Thyroid gland (tissue), 4 donors: ENCODE measurements at places on chromosomes 4 and X. TPM values are rescaled to one million over a fixed set of nuclear protein-coding genes. Genes with fewer than 3 reads are reported as not detected.

GRCh38 chr4:145703850-145704497, 24.0 kb downstream of the C4orf51 start:
- peaks cover 6% of the 10 kb centered on the region for H3K4me1 ChIP-seq
- no peak overlapping the region for H3K27ac ChIP-seq
- DNase-seq: no peak
- H3K27me3 ChIP-seq: no peaks in the 10 kb centered on the region
- H3K4me3 ChIP-seq: no peak overlapping the region

- no peaks in the 10 kb centered on the region for H3K36me3 ChIP-seq
- DNase-seq: no peak
- peaks cover 28% of the 10 kb centered on the region for H3K4me1 ChIP-seq
- H3K4me3 ChIP-seq: no peak overlapping the region
These were observed 1.9 kb downstream of the PRDM5 start for GRCh38 chr4:120920666-120921065.

DNA sequence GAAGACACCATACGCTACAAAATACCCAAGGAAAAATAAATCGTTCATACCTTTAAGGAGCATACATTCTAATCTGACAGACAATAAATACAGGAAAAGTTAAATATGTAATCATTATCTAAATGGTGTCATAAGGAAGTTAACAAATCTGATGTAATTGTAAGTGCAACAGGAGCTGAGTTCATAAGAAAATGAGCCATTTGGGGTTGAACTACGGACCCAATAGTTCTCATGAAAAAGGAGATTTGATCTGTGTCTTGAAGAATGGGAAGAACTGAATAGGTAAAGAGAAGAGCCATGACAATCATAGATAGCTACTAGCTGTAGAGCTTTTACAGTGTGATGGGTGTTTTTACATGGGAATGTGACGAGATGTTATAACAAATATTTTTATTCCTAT, 175.6 kb downstream of the ANKRD50 start:
- DNase-seq: no peak
- H3K36me3 ChIP-seq: no peaks in the 10 kb centered on the region
- H3K27ac ChIP-seq: no peak overlapping the region
- H3K4me1 ChIP-seq: no peaks in the 10 kb centered on the region
- no peak overlapping the region for H3K4me3 ChIP-seq
- no peaks in the 10 kb centered on the region for H3K27me3 ChIP-seq

DNA sequence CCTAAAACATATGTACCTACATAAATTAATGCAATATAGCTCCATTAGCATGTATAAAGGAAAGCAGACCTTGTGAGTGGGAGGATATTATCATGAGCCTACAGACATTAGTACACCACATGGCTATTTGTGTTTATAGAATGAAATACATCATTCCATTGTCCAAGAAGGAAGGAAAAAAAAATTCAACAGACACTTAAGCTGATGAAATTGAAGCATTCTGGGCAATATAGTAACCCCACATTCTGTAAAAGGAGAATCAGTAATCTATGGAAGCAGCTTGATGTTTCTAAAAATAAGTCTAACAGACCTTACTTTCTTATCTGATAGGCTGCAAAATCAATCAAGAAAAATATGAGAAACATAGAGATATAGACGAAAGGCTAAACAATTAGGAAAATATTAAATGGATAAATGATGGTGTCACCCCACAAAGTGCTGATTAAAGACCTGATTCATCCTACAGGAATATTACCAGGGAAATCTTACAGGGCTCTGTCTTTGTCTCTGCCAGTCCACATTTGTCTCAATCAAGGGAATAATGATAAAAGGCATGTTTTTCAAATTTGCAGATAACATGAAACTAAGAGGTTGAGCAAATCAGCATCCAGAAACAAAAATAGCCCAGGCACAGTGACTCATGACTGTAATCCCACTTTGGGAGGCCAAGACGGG, 76.8 kb downstream of the COMMD8 start:
- no peak overlapping the region for H3K4me3 ChIP-seq
- no peak overlapping the region for H3K27ac ChIP-seq
- no peak for DNase-seq
- no peaks in the 10 kb centered on the region for H3K4me1 ChIP-seq
- H3K36me3 ChIP-seq: no peaks in the 10 kb centered on the region
- H3K27me3 ChIP-seq: no peaks in the 10 kb centered on the region

DNA sequence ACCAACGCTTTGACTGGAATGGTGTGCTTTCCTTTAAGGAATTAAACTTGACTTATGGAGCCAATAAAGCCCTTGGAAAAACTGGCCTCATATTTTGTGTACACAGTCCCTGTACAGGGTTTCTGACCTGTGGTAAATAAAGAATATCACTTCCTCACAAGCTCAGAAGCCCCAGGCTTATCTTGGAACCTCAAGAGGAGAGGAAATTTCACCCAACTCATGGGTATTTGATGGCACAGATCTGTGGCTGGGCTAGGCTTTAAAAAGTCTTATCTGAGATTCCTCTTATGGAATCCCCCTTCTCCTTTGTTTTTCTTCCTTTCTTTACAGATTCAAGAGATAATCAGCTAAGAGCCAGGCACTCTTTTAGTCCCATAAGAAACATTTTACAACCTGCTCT, 89.3 kb upstream of the USP38 start:
- no peak for DNase-seq
- no peak overlapping the region for H3K27ac ChIP-seq
- H3K36me3 ChIP-seq: no peaks in the 10 kb centered on the region
- H3K27me3 ChIP-seq: no peaks in the 10 kb centered on the region
- no peak overlapping the region for H3K4me3 ChIP-seq

DNA sequence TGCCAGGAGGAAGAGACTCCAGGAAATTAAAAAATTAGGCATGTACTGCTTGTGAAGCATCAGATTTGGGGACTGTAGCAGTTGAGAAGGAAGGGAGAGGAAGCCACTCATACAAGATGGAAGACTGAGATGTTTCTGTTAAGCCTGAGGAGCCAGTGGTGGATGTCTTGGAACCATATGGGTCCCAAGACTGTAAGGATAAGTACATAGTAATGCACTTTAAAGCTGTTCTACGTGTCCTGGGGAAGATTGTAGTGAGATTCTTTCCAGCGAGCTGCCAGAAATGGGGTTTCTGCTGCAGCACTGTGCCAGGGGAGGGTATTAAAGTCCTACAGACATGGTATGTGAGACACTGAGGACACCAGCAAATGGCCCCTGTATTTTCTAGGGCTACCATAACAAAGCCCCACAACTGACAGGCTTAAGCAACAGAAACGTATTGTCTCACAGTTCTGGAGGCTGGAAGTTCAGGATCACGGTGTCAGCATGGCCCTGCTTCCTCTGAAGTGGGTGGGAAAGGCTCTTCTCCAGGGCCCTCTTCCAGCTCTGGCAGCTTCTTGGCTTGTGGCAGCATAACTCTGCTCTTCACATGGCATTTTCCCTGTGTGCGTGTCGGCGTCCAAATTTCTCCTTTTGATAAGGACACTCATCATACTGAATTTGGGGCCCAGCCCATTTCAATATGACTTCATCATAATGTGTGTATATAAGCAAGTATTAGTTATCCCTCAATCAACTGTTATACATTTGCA, 304.4 kb downstream of the EVC2 start:
- no peaks in the 10 kb centered on the region for H3K27me3 ChIP-seq
- H3K36me3 ChIP-seq: no peaks in the 10 kb centered on the region
- H3K27ac ChIP-seq: no peak overlapping the region
- H3K4me3 ChIP-seq: no peak overlapping the region

DNA sequence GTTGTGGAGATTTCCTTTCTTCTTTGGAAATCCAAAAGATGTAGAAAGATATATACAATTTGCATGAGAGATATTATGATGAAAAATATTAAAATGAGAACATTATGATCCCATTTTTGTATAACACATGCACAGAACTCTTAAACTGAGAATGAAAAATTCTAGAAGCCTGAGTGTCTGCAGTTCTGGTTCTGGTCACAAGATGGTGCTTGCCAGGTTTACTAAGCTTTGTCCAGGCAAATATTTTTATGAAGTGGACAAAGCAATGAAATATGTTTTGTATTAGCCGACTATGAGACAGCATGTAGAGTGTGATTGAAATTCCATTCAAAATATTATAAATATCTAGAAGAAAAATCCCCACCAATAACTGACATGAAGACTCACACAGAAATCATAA, 2.2 kb downstream of the PWWP3B start:
- H3K36me3 ChIP-seq: no peaks in the 10 kb centered on the region
- no peak overlapping the region for H3K27ac ChIP-seq
- DNase-seq: peak; percentile 18
- H3K4me3 ChIP-seq: no peak overlapping the region
- H3K27me3 ChIP-seq: no peaks in the 10 kb centered on the region
- H3K4me1 ChIP-seq: no peaks in the 10 kb centered on the region

Gene MAGEA8
- total RNA-seq: not detected

Gene RHOH
- total RNA-seq: 0.67 TPM

Gene CYTL1
- total RNA-seq: 1.3 TPM

Gene BMPR1B
- 0.81 TPM for total RNA-seq
